ENCODE measurements at places on chromosomes 3 and 15.

DNA sequence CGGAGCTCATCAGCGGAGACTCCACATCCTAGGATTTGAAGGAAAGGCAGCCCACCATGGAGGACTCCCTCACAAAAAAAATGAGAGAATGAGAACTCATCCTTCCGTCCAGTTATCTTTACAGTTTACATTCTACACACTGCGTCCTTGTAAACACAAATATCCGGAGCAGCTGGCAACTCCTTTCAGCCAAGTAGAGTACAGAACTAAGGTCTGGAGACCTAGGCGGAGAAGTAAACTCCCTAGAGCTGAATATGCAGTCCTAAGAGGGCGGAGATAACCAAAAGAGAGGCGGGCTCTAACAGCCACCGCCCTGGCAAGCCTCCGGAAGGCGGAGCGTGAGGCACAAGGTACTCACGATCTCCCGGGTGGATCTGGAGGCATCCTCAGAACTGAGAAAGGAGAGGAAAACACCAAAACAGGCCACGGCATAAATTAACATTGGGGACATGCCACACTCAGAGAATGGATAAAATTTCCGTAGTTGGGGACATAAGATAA is 924 bp upstream of the SIN3A start:
- no peak for DNase-seq

DNA sequence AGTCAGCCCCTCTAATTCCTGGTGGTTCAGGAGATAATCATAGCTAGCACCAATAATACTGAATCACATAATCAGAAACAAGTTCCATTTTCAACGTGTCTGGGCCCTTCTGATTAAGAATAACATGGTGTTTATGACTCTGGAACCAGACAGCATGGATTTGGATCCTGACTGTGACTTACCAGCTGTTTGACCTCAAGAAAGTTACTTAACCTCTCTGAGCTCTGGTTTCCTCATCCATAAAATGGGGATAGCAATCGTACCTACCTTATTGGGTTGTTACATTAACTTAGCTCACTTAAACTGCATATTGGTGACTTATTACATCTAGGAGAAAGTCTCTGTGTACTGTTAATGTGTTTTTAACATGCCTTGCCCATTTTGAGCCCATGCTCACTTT is 10.7 kb upstream of the TMEM40 start:
- no peak for DNase-seq

DNA sequence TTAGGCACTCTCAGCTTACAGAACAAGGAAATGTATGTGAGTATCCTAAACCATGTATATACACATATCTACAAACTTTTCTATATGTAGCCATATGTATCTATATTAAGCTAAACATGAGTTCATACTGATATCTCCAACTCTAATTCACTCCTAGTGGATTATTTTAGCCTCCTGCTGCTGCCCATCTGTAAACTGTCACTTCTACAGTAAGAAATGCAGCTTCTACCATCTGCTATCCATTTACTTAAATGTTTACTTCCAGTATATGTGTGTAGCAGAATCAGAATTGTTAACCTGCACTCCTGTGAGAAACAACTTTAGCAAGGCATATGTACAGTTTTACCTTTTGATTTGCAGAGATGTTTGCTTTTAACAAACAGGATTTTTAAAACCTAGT is 478.5 kb upstream of the CBLB start:
- no peak for DNase-seq

- DNase-seq = no peak
Measured at GRCh38 chr3:49713336-49714105, 6.0 kb downstream of the AMIGO3 start.

DNA sequence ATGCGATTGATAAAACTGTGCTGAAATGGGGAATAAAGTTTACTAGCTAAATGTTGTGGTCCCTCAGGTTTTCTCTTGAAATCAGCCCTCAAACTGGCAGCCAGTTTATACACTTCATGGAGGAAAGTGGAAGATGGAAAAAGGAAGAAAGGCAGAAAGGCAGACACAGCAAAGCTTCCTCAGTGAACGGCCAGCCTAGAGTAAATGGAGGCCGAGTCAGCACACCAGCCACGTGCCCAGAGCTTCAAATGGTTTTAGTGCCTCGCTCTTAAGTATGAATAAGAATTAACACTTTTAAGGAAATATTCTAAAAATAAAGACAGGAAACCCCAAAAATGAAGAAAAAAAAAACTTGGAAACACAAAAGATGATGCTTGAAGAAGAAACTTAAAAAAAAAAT is 48.3 kb downstream of the GNB4 start:
- no peak for DNase-seq

DNA sequence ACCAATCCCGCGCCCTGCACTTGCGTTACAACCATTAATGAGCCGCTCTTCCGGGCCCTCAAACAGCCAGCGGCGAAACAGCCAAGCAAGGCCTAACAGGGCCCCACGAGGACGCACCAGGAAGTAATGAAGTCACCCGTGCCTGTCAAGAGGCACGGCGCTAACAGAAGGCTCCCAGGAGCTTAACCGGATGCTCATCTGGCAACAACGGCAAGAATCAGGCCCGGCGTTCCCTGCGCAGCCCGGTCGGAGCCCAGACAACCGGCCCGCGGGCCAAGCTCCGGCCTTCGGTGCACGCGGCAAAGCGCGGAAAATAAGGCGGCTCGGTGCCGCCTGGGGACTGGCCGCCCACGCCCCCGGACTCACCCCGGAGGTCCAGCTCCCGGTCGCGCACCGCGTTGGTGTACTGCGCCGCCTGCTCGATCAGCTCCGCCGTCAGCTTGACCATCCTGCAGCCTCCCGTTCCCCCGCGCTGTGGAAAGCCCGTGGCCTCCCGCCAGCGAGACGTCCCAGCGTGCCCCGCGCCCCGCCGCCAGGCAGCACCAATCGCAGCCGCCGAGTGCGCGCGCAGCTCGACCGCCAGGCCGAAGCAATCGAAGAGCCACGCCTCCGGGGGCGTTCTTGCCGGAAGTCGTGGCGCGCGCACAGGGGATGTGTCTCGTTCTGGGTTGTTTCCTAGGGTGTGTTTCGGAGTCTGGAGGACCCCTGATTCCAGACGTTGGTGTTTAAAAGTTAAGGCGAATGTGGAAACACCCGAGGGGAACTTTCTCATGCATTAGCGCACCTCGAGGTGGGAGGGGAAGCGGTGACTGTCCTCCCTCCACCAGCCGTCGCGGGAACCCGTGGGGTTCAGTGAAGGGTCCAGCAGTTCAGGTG is at the start of gene SNRPA1:
TSS of gene SNRPA1 (minus strand) at position 518 of the 876 bp plus-strand sequence. CDS start at position 448, 70 bp downstream.
- DNase-seq = peak; percentile 87

DNA sequence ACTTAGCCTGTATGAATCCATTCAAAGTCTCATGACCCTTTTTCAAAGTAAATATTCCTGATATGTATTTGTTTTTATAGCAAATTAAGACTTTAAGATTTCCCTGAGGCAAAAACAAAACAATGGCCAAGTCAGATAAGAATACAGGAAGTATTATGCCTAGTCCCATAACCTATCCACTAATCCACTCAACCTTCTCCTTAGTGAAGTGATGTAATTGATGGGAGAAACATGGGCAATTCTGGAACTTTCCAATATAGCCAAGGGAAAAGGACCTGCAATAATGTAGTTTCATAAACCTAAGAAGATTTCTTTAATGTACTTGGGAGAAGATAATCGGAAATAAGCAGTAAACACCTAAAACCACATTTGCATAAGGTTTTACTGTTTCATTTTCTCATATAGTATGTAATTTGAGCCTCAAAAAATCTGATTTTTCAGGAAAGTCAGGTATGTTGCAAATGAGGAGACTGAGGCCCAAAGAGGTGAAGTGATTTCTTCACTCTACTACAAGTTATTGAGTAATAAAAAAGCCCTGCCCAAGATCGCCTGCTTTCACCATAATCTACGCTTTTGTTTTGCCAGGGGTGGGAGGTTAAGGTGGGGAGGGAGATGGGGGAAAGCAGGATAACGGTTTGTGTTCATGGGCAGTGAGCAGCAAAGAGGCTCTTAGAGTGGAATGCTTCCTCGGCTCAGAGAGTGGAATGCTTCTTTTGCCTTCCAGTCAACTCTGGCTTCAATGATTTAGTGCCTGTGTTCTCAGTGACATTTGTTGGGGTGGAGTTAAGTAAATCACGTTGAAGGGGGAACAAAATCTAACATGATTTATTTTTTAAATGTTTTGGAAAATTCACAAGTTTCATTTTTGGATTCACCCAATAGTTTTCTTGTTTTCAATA is 95.0 kb upstream of the FNDC3B start:
- DNase-seq = no peak

DNA sequence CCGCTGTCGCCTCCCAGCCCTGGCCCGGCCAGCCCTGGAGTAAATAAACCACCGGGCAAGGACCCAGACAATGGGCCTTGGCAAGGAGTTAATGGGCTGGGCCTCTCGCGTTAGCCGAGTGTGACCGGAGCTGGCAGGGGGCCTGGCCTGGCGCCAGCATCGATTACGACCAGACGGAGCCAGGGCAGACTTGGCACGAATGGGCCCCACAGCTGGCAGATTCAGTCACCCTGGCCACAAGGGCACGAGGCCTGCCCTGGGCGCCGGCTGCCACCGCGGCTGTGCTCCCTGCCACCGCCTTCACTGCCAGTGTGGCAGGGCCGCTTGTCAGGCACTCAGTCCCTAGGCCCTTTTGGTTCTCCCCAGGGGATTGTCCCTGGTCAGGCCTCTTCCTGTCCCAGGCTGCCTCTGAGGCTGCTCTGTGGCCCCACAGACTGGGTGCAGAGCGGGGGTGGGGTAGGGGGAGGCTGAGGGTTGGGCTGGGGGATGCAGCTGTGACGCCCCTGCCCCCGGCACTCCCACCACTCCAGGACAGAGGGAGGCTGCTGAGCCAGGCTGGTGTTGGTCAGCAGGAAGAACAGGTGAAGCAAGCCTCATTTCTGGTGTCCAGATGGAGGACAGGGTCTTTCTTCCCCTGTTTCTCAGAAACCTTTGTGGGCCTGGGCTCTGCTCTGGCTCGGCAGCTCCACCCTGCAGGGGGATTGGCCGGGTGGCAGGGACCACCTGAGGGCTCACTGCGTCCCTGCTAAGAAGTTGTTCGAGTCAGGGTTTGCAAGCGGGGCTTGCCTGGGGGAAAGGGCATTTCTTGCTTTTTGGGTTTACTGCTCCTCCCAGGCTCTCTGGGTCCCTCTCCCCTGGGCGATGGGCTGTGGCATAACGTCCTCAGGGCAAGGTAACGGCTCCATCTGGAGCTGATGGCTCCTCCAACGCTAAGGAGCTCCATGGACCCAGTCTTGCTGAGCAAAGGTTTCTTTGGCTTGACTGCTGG is 30.5 kb upstream of the SRP14 start:
- peak; percentile 92 for DNase-seq

- no peak for DNase-seq
Measured at GRCh38 chr3:38731522-38731921, 82.0 kb upstream of the SCN5A start.

DNA sequence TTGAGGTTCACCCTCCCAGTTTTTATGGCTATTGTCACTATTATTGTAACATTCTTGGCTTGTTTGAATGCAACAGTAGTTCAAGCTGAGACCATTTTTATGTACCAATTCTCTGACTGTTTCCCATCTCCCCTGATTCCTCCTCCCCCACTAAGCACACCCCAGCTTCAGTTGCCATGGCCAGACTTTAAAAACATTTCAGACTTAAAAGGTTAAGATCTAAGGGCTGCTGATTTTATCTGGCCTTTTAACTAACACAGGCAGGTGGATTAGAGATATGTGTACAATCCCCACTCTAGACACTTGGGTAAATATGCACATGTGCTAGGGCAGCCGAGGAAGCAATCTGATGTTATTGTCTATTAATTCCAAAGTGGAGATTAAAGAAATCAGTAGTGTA is 386.3 kb upstream of the NR2F2 start:
- no peak for DNase-seq

DNA sequence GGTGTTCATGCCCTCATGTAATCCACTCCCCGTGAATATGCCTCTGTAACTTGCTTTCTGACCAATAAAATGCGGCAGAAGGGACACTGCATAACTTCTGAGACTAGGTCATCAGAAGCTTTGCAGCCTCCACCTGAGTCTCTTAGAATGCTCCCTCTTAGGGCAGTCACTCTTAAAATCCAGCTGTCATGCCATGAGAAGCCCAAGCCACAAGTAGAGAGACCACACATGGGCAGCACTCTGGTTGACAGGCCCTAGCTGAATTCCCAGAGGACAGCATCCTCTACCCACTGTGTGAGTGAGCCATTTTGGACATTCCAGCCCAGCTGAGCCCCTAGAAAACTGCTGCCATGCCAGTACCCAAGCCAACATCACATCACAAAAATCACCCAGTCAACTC is 41.4 kb downstream of the SCAPER start:
- DNase-seq = no peak

- no peak for DNase-seq
Measured at GRCh38 chr3:186932281-186933181, 2.2 kb downstream of the ST6GAL1 start.

GRCh38 chr3:38382506-38383080 is 36.0 kb downstream of the XYLB start:
- DNase-seq = no peak

DNA sequence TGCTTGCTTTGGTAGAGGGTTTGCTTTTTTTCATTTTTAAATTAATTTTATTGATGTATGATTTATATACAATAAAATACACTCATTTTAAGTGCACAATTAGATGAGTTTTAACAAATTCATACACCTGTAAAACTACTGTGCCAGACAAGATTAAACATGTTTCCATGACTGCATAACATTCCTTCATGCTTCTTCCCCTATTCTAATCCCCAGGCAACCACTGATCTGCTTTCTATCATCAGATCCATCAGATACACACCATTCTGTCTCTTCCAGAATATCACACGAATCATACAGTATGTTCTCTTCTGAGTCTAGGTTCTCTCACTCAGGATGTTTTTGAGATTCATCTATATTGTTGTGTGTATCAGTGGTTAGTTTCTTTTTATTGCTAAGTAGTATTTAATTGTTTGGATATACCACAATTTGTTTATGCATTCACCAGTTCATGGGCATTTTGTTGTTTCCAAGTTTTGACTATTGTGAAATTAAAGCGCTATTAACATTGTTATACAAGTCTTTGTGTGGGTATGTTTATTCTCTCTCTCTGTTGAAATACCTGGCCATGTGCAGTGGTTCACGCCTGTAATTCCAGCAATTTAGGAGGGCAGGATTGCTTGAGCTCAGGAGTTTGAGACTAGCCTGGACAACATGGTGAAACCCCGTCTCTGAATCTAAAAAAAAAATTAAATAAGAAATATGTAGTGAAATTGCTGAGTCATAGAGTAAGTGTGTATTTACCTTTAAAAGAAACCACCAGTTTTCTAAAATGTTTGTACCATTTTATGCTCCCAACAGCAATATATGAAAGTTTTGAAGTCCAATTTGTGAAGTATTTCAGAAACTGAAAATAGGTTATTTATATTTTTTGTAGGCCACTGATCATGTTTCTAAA is 7.0 kb upstream of the TFG start:
- DNase-seq = no peak

All from C1 segment of cervical spinal cord (tissue), 14 donors.